Ecto neural progenitor cell (in vitro differentiated cells): ENCODE measurements at places on chromosomes 13 and 19.

- DNase-seq: no peak
These were observed 1.6 kb upstream of the PLEKHA4 start for GRCh38 chr19:48870048-48870447.

- DNase-seq: no peak
These were observed 521.9 kb downstream of the KLF5 start for GRCh38 chr13:73580513-73581267.

GRCh38 chr19:38142176-38143035, 81.6 kb downstream of the DPF1 start:
- DNase-seq: peak; percentile 78

GRCh38 chr13:51329606-51330005, 9.9 kb upstream of the SERPINE3 start:
- no peak for DNase-seq

DNA sequence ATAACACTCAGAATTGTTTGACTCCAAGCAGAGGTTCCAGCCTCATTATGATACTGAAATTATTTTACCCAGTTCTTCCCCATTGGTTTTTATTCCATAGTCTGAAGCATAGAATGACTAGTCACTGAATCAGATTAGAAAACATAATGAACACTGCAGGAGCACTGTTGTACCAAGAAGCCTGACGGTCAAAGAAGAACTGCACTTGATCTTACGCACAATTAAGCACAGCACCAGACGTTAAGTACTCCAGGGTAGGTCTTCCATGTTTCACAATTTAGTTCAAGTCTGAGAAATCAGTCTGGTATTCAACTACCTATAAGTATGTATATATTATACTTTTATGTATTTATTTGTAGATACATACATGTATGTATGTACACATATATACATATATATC, 973.5 kb upstream of the SPRY2 start:
- no peak for DNase-seq

GRCh38 chr13:100646871-100647270, 27.7 kb downstream of the TMTC4 start:
- DNase-seq: no peak

GRCh38 chr13:77918391-77919245, at the start of gene EDNRB:
Gene EDNRB, minus strand, starts transcription at chr13:77918831. Its CDS starts 258 bp downstream, at chr13:77918573.
- DNase-seq: peak; percentile 72

DNA sequence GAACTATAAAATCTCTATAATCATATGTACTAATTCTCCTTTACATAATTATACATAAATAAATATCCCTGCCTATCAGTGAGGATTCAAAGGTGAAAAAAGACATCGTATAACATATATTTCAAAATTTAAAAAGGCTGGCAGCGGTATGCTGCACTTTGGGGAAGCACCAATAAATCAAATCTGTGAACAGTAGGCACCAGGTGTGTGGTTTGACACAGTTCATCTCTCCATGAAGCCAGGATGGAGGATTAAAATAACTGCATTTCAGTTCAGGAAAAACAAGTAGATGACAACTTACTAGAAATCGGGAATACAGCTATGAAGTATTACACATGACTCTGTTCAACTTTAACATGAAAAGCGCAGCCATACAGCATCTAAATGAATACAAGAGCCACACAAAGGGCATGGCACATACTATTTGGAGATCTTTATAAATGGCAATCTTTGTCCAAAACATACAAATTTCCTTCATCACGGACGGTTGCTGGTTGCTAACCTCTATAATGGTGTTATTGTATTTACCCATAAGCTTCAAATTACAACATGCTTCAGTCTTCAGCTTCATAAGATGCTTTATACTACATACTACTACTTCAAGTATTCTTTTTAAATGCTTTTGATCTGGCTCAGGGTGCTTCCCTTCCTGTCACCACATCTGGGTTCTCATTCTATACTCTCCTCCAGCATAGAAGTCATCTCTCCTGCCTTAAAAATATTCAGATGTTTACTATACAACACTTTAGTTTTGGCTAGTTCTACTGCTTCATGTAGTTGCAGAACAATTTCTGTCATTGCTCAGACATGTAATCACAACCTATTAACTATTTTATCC, 128.7 kb downstream of the KLF12 start:
- no peak for DNase-seq

DNA sequence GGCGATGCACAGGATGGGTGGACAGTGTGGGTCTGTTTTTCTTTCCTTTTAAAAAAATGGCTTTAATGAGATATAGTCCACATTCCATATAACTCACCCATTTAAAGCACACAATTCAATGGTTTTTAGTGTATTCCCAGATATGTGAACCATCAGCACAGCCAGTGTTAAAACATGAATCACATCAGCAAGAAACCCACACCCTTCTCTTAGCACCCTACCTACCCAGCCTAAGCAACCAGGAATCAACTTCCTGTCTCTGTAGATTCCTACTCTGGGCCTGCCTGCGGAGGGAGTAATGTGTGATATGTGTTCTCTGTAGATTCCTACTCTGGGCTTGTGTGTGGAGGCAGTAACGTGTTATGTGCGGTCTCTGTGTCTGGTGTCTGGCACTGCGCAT, 11.9 kb downstream of the TMEM255B start:
- DNase-seq: no peak
